ENCODE measurements at places on chromosomes 12 and 14. TPM values are rescaled to one million over a fixed set of nuclear protein-coding genes. Genes with fewer than 3 reads are reported as not detected.

GRCh38 chr12:113860950-113861349 is 105.2 kb downstream of the RBM19 start:
- no peak for DNase-seq

SUPT16H gene
- total RNA-seq, result 59.1 TPM

GRCh38 chr14:89911010-89911919 is 43.3 kb downstream of the EFCAB11 start:
- no peak for DNase-seq

TPH2 gene
- not detected for total RNA-seq

DNA sequence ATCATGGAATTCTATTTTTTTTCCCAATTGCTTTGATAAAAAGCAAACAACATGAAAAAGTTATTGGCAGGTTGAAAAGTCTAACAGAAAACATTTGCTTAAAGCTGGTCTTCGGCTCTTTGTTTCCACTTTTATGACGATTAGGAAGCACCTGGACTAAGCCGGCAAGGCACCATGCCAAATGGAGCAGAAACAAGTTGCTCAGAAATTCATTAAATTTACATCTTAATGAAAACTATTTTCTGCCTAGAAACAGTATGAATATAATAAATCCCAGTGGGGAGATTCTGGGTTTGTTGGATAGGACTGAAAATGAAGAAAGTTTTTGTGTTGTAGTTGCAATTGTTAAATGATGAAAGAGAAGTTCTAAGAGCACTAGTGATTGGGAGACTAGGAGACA is 51.4 kb upstream of the OR9K2 start:
- DNase-seq, result no peak

DNA sequence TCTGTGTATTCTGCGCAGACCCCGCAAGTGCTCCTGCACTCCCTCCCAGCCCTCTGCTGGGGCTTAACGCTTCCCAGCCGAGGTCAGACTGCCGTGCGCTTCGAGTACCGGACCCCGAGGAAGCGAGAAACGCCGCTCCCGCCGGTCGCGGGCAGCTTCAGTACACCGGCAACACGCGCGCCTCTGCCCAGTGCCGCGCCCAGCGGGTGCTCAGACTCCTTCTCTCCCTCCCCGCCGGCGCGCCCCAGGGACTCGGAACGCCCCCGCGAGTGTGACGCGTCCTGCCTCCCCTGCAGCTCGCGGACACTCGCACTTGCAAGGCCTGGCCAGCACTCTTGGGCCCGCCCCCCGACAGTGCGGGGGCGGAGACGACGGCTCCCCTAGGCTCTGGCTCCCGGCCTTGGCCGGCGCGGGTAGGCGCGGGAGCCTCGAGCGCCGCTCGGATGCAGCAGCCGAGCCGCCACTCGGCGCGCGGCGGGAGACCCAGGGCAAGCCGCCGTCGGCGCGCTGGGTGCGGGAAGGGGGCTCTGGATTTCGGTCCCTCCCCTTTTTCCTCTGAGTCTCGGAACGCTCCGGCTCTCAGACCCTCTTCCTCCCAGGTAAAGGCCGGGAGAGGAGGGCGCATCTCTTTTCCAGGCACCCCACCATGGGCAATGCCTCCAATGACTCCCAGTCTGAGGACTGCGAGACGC is at the start of gene PTGER2:
TSS of gene PTGER2 (plus strand) at position 410 of the 692 bp plus-strand sequence. CDS start at position 647, 237 bp downstream.
- peak; percentile 97 for DNase-seq

GRCh38 chr12:96749999-96750398 is 157.1 kb upstream of the NEDD1 start:
- no peak for DNase-seq

- peak; percentile 96 for DNase-seq
Measured at GRCh38 chr12:56630180-56630632, at the start of gene BAZ2A. Gene BAZ2A (minus strand): TSS chr12:56630326. CDS start chr12:56617530, 12,796 bp downstream.

Data from esophagus muscularis mucosa (tissue), 4 donors.